Hindlimb muscle (tissue), 1 donor: ENCODE measurements at places on chromosomes 2 and 18. TPM values are rescaled to one million over a fixed set of nuclear protein-coding genes. Genes with fewer than 3 reads are reported as not detected.

DNA sequence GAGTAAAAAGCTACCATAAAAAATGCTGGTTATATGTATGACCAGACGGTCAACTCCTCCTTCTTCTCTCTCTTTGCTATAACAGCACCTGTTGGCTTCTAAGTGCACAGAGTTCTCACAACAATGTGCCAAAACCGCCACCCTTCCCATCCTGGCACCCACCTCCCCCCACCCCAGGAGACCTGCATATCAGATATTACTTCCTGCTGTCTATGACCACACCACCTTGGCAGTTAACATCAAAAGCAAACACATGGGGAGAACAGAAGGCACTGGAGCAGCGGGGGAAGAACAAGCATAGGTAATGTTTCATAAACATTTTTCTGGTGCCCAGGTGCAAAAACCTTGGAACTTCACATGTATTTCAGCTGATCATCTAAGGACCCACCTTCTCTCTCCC lies 15.5 kb downstream of the SPRED2 start:
- DNase-seq, result no peak

GRCh38 chr2:68121873-68122679 lies 35.6 kb upstream of the PNO1 start:
- peak; percentile 82 for DNase-seq

DNA sequence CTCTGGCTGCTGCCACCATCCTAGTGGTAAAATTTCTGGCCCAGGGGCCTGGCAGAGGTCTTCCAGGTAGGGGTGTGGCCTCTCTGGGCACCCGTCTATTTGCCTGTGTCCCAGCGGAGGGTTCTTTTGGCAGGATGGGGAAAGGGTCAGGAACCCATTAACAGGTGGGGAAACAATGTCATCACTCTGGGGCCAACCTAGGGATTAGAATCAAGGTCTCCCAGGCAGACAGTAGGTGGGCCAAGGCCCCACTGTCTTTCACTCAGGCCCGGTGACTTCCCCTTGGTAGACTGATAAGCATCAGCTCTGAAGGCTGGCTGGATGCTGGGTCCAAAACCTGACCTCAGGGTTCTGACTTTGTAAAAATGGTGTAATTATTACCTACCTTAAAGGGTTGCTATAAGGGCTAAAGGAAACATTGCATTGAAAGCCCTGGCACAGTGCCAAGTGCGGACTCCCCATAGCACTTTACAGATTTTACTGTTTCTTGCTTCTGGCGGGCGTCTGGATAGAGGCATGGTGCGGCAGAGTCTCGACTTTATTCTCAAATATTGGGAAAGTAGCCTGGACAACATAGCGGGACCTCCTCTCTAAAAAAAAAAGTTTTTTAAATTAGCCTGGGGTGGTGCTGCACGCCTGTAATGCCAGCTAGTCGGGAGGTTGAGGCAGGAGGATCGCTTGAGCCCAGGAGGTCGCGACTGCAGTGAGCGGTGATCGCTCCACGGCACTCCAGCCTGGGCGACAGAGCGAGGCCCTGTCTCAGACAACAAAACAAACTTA lies 2.2 kb downstream of the LBX2 start:
- no peak for DNase-seq

DNA sequence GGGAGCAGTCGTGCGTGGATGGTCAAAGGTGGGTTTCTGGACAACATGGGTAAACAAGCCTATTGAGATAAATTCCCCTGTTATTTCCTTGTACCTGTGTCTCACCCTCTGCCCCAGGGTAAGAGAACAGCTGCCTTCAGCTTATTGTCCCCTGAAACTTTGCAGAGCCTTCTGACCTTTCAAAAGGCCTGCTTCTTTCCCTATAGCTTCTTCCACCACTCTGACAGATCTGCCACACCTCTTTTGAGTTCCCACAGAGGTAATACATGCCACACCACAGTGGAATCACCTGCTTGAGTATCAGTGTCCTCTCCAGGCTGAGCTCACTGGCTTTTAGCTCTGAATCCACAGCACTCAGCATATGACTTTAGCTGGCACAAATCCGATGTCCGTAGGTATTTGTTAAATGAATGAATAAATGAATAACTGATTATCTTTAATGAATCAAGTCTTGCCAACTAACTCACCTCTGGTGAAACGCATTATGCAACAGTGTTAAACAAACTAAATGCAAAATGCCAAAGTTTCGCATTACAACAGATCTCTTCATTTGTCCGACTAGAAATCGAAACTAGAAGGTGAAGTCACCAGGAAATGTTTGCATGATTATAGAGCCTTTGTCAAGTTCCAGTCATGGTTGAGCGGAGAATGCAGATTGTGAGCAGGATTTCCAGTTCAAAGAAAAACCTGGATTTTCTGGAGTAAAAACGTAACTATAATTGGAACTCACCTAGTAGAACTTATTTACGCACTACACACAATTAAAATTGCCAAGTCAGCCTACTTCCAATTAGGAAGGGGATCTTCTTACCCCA lies 16.4 kb downstream of the DYNAP start:
- DNase-seq, result no peak

- no peak for DNase-seq
Measured at GRCh38 chr18:10270151-10270571, 184.3 kb upstream of the APCDD1 start.

The STPG4 gene
- polyA plus RNA-seq, result not detected

- no peak for DNase-seq
Measured at GRCh38 chr2:21467910-21468309, 344.1 kb downstream of the TDRD15 start.

- DNase-seq, result no peak
Measured at GRCh38 chr2:10989151-10989550, 77.4 kb downstream of the KCNF1 start.

- no peak for DNase-seq
Measured at GRCh38 chr2:119149611-119150010, 8.9 kb downstream of the C1QL2 start.

- no peak for DNase-seq
Measured at GRCh38 chr2:86525421-86526340, 37.6 kb downstream of the CHMP3 start.

DNA sequence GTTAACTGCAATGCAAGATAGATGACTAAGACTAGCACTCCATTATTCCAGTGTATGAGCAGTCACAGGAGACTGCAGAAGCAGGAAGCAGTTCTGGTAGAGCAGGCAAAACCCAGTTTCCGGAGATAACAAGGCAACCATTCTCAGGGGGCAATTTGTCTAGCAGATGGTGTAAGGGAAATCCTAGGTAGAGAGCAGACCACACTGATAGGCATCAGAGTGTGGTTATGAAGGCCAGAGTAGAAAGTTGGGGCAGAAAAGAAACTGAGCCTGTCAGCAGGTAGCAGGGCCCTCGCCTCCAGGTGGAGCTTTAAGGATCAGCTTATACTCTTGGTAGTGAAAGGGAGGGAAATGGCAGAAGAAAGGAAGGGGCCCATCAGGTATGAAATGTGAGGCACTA lies 164.4 kb downstream of the PDE11A start:
- DNase-seq, result no peak

GRCh38 chr2:105852066-105852465 lies 107.4 kb downstream of the NCK2 start:
- no peak for DNase-seq

- DNase-seq, result no peak
Measured at GRCh38 chr18:43590182-43590903, 313.1 kb upstream of the SYT4 start.

DNA sequence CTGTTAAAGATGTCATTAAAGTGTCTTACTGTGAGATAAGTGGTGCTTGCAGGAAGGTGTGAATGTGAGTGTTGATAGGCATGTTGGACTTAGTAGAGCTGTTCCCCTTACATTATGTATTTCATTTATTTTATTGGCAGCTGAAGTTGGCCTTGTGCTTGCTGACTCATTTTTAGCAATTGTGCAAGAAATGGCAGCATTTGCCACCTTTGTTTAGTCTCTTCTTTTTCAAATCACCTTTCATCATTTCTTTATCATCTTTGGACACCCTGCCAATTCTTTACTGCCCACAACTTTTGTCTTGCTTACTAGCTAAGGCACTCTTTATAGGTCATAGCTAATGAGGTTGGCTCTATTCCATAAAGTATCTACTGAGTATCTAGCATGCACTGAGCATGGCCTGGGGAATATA lies 130.3 kb upstream of the LYPD6 start:
- peak; percentile 17 for DNase-seq

- DNase-seq, result no peak
Measured at GRCh38 chr2:207394812-207395534, 134.8 kb upstream of the CREB1 start.

DNA sequence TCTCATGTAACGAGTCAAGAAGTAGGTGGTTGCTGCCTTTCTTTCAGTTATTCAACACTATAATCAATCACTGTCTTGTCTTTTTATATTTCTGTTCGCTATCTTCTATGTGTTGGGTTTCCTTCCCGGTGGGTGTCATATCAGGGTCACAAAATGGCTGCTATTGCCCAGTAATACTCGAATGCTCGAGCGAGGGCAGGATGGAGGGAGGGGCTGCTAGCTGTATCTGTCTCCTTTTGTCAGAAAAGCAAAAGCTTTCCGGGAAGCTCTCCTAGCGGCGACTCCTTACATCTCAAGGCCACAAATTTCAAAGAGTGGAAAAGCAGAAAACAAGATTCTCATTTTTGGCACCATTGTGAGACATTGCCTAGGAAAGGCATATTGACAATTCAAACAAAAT lies 16.4 kb upstream of the GALNT3 start:
- no peak for DNase-seq

GRCh38 chr2:10447300-10447894 lies 730 bp downstream of the ODC1 start:
- DNase-seq, result no peak

DNA sequence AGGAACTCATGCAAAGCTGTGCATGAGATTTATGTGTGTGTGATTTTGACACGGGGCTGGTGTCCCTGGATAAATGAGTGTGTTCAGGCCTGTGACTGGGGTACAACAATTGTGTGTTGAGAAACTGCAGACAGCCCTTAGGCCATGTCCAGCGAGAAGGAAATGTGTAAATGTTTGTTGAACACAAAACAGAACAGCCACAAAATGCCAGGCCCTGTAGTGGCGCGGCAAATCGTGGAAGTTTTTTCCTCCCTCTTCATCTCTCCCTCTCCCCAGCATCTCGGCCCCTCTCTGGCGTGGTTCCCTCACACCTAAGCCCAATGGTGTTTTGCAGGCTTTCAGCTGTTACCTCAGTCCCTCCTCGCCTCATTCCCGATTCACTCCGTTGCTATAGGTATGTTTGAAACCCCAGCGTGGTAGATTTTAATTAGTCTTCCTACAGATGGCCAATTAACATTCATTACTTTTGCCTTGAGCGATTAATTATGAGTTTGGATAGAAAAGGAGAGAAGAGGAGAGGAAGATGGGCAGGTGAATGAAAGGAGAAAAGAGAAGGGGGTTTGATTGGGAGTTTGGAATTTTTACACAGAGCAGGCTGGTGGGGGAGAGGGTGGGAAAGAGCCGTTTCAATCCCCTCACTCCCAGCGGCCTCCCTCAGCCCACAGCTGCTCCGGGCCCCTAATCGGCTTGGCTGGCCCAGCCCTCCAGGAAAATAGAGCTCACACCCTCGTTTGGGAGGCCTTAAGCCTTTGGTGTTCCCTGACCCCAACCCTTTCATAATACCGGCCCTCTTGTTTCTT lies 10.8 kb downstream of the SPR start:
- DNase-seq, result no peak

DNA sequence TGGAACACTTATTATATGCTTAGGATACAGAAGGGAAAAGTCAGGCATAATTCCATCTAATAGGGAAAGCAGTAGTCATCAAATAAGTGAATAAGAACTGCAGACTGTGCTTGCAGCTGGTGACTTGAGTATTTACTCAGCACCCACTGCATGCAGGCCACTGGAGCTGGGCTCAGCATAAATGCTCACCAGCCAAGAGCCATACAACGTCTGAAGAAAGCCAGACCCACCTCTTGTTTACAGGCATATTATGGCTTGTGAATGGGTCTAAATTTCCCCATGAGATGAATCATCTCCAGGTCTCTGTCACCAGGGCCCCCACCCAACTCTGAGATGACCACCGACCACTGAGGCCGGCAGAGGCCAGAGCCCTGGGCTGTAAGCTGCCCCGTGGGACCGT lies 123.8 kb upstream of the PKDCC start:
- no peak for DNase-seq

GRCh38 chr2:20916604-20917286 lies 93.8 kb upstream of the LDAH start:
- DNase-seq, result no peak

The WNT10A gene
- 0.23 TPM for polyA plus RNA-seq

DNA sequence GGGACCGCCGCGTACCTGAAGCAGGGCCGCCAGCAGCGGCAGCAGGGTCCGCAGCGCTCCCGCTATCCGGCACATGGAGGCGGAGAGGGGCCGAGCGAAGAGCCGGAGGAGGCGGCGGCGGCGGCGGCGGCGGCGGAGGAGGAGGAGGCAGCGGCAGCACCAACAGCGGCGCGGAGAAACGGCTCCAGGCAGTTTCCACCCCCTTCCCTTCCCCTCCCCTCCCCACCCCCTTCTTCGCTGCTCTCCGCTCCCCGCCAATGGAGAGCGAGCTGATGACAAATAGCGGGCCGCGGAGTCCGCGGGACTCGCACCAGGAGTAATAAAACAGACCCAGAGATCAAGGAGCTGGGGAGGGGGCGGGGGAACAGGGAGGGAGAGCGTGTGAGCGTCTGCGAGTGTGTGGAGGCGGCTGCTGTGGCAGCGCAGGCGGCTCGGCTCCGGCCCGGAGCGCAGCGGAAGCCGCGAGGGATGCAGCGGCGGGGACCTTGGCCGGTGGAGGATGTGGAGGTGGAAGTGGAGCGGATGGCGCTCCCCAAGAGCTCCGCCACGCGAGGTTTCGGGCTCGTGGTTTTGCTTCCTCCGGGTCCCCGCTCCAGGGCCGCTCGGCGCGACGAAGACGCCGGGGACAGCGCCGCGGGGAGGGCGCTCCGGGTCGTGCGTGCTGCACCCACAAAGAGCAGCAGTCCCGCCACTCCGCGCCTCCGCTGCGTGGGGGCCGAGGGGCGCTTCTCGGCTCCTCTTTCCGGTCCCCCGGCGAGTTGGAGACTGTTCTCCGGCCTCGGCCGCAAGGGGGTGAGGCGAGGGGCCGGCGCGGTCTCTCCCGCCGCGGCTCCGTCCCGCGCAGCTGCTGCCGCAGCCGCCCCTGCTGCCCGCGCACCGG lies at the start of gene CDH2:
Gene CDH2, minus strand, starts transcription at position 183 of the 880 bp plus-strand sequence. Its CDS starts 108 bp downstream, at position 75.
- DNase-seq, result peak; percentile 78

- no peak for DNase-seq
Measured at GRCh38 chr2:175621821-175622220, 380.2 kb downstream of the LNPK start.

GRCh38 chr2:104769096-104769495 lies 84.8 kb upstream of the POU3F3 start:
- DNase-seq, result no peak
